ENCODE measurements at places on chromosomes 1 and 21.

- no peak for DNase-seq
Observed at GRCh38 chr1:54401799-54402198, 4.4 kb downstream of the SSBP3 start.

DNA sequence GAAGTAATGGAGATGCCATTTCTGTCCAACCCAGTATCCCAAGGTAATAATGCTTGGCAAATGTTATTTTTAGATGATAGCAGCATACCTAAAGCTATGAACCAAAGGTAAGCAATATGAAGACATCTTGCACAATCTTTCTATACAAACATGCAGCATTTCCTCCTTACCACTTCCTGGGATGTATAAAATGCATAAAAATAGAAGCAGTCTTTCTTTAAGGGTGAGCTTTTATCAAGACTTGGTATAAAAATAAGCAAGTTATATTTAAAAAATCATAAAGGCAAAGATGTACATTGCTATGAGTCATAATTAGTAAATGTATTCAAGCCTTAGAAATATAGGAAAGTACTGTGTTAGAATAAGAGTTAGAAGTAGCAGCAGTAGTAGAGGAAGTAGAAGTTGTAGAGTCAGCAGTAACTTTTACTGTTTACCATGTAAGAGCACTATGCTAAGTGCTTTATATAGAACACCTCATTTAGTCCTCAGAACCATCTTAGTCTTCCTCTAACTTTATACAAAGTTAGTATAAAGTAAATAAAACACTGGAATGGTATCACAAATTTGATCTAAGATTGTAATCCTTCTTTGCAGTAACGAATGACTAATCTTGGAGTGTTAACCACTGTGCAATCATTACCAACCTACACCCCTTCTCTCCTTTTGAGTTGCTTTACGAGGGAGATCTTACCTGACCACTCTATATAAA lies 371.3 kb downstream of the VAV3 start:
- no peak for DNase-seq

- DNase-seq, result no peak
Observed at GRCh38 chr1:17067069-17067426, 13.2 kb upstream of the SDHB start.

GRCh38 chr1:187409341-187409740 lies 580.6 kb downstream of the PLA2G4A start:
- DNase-seq, result no peak

DNA sequence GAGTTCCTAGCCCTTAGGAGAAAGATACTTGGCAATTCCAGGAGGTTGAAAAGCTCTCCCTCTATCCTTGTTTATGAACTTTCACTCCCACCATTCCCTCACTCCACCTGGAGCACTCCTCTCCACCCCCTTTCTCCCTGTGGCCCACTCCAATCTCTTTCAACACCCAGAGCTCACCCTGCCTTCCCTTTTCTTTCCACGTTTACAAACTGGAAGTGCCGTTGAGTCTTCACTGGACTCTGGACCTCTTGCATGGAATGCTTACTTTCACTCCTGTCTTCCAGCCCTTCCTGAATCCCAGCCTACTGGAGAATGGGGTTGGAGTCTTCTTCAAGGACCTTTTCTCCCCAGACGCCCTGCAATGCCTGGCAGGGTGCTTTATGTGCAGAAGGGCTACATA lies 198.5 kb downstream of the RHOU start:
- no peak for DNase-seq

DNA sequence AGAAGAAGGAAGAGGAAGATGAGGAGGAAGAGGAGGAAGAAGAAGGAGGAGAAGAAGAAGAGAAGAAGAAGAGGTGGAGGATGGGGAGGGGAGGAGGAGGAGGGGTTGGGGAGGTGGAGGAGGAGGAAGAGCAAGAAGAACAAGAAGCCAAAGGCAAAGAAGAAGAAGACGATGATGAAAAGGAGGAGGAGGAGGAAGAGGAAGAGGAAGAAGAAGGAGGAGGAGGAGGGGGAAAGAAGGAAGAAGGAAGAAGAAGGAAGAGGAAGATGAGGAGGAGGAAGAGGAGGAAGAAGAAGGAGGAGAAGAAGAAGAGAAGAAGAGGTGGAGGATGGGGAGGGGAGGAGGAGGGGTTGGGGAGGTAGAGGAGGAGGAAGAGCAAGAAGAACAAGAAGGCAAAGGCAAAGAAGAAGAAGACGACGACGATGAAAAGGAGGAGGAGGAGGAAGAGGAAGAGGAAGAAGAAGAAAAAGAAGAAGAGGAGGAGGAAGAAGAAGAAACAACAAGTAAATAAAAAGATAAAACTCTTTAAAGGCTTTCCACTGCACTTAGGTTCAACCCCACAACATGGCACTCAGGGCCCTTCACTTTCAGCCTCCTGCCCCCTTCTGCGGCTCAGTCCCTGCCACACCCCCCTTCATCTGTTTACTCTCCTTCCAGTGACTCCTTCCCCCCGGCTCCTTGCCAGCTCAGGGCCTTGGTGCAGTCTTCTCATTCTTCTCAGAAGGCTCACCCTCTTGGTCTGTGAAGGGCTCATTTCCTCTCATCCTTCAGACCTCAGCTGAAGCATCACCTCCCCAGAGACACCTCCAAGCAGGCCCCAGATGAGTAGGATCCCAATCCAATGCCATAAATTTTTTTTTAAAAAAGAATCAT lies 114.0 kb downstream of the KCNN3 start:
- DNase-seq, result no peak

- DNase-seq, result no peak
Observed at GRCh38 chr21:41942457-41942856, 11.4 kb downstream of the C2CD2 start.

GRCh38 chr1:245153081-245153551 lies 1.7 kb upstream of the KIF26B start:
- peak; percentile 36 for DNase-seq

- DNase-seq, result no peak
Observed at GRCh38 chr1:39737546-39738169, 1.0 kb upstream of the PPIE start.

- DNase-seq, result no peak
Observed at GRCh38 chr1:152191260-152191659, 32.2 kb upstream of the RPTN start.

DNA sequence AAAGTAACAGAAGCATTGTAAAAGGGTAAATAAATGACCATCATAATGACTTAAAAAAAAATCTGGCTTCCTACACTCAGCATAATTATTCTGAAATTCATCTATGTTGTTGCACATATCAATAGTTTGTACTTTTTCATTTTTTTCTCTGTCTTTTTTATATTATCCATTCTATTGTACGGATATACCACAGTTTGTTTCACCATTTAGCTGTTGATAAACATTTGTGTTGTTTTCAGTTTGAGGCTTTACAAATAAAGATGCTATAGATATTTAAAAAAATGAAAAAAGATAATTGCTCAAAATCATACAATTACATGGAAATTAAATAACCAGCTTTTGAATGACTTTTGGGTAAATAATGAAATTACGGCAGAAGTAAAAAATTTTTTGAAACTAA lies 31.9 kb downstream of the GPR88 start:
- DNase-seq, result no peak

GRCh38 chr1:29550119-29550841 lies 314.0 kb downstream of the PTPRU start:
- DNase-seq, result no peak

GRCh38 chr1:64243757-64244080 lies 40.3 kb downstream of the UBE2U start:
- no peak for DNase-seq

- DNase-seq, result no peak
Observed at GRCh38 chr1:88327391-88328267, 356.4 kb upstream of the PKN2 start.

DNA sequence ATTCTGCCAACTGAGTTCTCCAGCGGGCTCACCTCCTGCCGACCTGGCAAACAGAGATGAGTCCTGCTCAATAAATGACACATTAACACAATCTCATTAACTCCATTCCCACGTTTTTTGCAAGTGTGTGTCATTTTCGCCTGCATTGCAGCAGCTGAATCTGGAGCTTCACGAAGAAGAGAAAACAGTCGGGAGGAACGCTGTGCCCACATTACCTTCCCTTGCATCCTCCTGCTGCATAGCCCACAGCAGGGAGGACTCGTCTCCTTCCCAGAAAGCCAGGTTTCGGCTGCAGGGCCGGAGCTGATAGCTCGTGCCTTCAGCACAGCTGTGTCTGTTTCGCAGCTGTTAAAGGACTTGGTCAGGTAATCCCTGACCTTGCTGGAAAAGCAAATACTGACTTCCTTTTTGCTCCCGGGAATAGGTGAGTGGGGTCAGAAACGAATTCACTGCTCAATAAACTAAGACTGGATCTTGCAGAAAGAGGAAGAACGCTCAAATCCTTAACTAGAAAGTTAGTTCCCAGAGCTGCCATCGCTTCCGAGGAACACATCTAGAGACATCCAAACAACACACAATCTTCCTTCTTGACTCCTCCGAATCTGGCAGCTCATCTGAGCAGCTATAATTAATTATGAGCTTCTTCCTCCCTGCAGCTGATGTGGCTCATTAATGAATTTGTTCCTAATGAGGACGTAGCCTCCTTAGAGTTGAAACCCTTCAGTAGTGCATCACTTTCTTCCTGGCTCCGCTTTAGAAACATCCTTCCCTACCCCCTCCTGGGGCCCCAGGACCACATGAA lies 33.0 kb downstream of the KANK4 start:
- no peak for DNase-seq

DNA sequence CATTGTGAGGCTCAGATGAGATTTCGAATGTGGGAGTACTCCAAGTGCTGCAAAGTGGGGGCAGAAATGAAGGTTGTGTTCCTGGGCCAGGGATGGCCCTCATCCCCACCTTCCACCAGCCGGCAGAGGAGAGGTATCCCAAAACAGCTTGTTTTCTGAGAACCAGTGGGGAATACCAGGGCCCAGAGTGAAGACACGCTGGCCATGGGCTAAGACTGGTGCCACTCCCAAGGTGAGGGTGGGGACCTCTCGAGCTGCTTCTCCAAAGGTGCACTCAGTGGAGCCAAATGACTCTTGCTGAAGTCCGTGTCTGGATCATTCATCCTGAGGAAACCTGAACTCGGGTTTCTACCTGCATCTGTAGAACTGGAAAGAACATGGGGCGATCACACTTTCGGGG lies 22.1 kb downstream of the KCNA2 start:
- DNase-seq, result no peak

- DNase-seq, result no peak
Observed at GRCh38 chr1:83857103-83857502, 141.8 kb downstream of the TTLL7 start.

GRCh38 chr1:98923667-98924066 lies 81.0 kb downstream of the PLPPR5 start:
- DNase-seq, result no peak

DNA sequence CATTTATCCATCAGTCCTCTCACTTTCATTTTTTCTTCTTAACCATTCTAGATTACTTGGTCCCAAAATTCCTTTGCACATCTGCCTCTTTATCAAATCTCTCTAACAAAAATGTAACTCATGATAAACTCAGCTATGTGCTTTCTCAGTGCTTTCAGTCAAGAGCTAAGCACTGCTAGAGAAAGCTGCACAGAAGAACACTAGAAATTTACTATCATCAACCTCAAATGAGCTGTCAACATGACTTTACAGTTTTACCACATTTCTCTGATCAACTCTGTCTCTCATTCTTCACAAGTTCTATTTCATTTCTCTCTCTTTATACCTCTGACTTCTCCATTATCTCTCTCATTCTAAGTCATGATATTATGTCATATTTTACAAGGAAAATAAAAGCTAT lies 54.2 kb upstream of the PRKACB start:
- DNase-seq, result no peak

DNA sequence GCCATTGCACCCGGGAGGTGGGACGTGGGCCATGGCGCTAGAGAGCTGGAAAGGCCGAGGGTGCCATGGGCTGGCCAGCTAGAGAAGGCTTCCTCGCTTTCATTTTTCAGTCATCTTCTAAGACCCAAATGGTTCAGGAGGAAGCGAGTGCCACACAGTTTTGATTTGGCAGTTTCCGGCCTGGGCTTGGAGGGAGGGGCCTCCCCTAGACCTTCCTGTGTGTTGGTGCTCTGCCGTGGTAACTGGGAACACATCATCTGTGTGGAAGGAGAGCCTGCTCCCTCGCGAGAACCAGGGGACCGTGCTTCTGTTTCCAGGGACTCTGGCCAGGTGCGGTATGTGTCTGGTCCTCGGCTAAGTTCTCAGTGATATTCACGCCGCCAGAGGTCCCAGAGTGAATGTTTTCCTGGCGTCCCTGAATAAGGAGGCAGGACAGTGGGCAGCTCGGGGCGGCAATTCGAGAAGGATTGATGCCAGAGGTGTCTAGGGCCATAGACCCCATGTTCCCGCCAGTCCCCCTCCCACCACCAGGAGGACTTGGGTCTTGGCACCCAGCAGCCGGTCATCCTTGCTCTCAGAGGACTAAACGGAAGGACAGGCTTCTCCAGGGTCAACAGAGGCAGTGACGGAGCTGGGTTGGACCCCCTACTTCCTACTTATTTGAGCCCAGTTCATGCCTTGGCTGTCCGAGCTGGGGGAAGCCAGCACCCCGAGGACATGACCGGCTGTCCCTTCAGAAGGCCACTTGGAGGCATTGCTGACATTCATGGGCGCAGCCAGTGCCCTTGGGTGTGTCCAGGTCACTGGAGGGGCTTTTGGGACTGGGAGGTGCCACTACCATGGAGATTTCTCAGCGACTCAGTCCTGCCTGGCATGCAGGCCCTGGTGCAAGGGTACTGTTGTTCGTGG lies 2.7 kb upstream of the NPHP4 start:
- peak; percentile 27 for DNase-seq

GRCh38 chr1:41098730-41099460 lies 77.4 kb upstream of the SLFNL1 start:
- DNase-seq, result no peak

DNA sequence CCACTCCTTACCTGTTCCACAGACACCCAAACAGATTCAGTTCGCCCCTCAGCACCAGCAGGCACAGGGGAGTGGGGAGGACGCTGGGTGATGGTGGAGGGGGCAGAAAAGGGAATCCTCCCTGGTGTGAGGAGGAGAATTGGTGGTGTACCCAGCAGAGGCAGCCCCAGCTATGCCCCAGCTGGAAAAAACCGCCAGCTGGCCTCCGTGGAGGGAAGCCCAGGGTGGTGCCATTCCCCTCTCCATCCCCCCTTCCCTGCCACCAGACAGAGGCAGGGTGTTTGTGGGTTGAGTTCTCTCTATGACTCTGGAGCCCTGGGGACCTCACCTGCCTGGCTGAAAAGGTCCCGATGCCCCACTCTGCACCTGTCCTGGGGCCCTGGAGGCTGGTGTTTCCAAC lies 27.9 kb downstream of the OPTC start:
- no peak for DNase-seq

GRCh38 chr1:43565600-43566360 lies 35.1 kb downstream of the PTPRF start:
- no peak for DNase-seq

- peak; percentile 9 for DNase-seq
Observed at GRCh38 chr1:28329395-28330153, 734 bp downstream of the MED18 start.

DNA sequence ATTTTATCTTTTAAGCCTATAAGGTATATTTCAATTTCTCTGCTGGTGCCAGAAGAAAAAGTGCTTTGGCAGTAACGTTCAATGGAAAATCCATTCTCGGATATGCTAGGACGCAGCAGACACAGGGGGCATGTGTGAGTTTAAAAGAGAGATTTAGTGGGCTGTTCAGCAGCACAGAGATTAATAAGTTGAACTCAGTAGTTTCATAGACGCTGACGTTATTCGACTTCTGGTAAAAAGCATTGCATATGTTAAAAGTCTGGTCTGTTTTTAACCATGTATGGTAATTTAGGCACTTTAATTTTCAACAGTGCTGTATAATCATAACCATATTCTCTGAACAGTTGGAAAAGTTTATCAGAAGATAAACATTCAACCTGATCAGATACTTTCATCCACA lies 99.6 kb downstream of the ATP6V1G3 start:
- no peak for DNase-seq

GRCh38 chr1:157119008-157119407 lies 19.2 kb downstream of the ETV3 start:
- DNase-seq, result no peak
